ENCODE measurements at places on chromosomes 12 and 14.

- peak overlapping the region; percentile 91 for H3K27ac ChIP-seq
- H3K27me3 ChIP-seq = no peaks in the 10 kb centered on the region
- H3K36me3 ChIP-seq = no peaks in the 10 kb centered on the region
- H3K4me3 ChIP-seq = no peak overlapping the region
- peaks cover 100% of the 10 kb centered on the region for H3K4me1 ChIP-seq
Measured at GRCh38 chr12:109870648-109871047, 9.7 kb downstream of the GLTP start.

GRCh38 chr14:71141701-71142374 lies 234.6 kb downstream of the PCNX1 start:
- H3K27me3 ChIP-seq = no peaks in the 10 kb centered on the region
- no peak overlapping the region for H3K4me3 ChIP-seq
- DNase-seq = no peak
- no peaks in the 10 kb centered on the region for H3K4me1 ChIP-seq
- no peaks in the 10 kb centered on the region for H3K36me3 ChIP-seq

DNA sequence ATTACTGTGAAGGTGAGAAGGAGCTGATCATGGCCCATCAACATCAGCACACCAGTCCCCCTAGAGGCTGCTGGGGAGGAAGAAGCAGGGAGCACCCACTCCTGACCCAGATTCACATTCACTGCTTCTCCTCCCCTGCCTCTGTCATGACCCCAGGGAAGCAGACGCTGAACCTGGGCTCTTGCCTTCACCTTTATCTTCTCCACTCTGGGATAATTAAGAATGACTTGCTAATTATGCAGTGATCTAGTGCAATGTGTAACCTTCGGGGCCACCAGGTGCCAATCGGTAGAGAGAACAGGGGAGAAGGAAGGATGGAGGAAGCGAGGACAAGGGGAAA lies 44.4 kb upstream of the IQSEC3 start:
- H3K27me3 ChIP-seq = no peaks in the 10 kb centered on the region
- no peak for DNase-seq
- no peak overlapping the region for H3K27ac ChIP-seq
- H3K4me3 ChIP-seq = no peak overlapping the region

GRCh38 chr12:19867151-19867550 lies 427.9 kb downstream of the AEBP2 start:
- H3K27ac ChIP-seq = peak overlapping the region; percentile 80
- DNase-seq = no peak
- H3K4me1 ChIP-seq = peaks cover 63% of the 10 kb centered on the region
- no peaks in the 10 kb centered on the region for H3K27me3 ChIP-seq
- no peak overlapping the region for H3K4me3 ChIP-seq

DNA sequence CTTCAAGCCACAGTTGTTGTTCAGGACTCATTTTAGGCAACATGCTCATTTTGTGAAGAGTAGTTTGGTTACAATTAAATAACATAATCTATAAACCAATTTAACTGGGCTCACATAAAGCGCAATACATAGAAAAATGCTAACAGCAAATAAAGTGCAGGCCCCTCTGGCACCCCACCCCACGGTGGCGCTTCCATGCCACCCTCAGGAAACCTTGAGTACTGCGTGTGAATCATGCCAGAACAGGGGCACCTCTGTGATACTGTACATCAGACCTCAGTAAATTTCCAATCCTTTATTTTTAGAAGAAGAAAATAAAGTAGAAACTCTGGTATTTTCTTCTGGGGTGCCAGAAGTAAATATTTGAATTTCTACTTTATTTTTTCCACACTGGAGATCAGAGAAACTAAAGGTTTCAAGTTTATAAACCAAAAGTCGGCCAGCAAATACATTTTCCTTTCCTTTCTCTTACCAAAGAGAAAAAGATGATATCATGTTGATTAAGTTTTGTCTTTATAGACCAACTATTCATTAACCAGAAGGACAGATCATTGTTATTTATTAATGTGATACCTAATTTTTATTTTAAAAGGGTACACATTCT lies 316.8 kb downstream of the PAWR start:
- H3K4me1 ChIP-seq = no peaks in the 10 kb centered on the region
- H3K4me3 ChIP-seq = no peak overlapping the region
- no peak for DNase-seq
- no peaks in the 10 kb centered on the region for H3K27me3 ChIP-seq
- H3K27ac ChIP-seq = no peak overlapping the region

GRCh38 chr14:33393895-33394368 lies 455.3 kb downstream of the NPAS3 start:
- no peaks in the 10 kb centered on the region for H3K4me1 ChIP-seq
- no peak overlapping the region for H3K4me3 ChIP-seq
- no peaks in the 10 kb centered on the region for H3K27me3 ChIP-seq
- H3K36me3 ChIP-seq = no peaks in the 10 kb centered on the region
- no peak overlapping the region for H3K27ac ChIP-seq

- no peak overlapping the region for H3K27ac ChIP-seq
- H3K4me3 ChIP-seq = no peak overlapping the region
- DNase-seq = no peak
- no peaks in the 10 kb centered on the region for H3K4me1 ChIP-seq
Measured at GRCh38 chr14:90087433-90087832, 25.6 kb downstream of the KCNK13 start.

DNA sequence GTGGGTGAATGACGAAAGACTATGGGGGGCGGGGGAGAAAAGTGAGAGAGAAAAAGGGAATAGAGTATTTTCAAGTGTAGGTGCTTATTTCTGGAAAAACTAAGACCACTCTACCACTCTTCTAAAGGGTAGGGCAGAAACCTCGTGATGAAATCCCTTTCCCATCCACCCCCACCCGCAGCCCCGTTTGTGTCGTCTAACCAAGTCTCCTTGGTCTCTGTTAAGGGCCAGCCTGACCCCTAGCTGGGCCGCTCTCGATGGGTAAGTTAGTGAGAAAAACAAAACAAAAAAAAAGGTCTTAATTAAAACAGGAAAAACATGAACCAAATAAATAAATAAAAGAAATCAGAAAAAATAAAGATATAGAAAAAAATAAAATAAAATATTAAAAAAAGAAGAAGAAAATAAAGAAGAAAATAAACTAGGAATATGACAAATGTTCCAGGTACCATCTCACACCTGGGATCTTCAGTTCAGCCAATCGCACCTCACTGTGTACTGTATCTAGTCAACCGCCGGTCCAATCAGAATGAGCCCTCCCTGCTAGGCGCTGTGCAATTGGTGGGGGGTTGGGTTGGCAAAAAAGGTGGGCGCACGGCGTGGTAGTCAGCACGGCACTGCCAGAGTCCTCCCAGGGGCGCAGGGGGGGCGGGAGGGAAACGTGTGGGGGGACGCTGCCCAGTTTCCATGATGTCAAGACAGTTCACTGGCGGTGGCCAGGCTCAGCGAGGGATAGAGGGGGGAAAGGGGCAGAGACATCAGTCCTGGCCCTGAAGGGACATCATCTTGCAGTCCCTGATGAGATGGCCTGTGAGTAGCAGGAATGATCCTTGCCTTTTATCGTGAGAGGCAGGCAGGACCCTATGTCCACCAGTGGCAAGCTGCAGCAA lies 9.8 kb upstream of the CDH24 start:
- no peak overlapping the region for H3K4me3 ChIP-seq
- peaks cover 51% of the 10 kb centered on the region for H3K36me3 ChIP-seq
- peaks cover 25% of the 10 kb centered on the region for H3K4me1 ChIP-seq
- DNase-seq = no peak

DNA sequence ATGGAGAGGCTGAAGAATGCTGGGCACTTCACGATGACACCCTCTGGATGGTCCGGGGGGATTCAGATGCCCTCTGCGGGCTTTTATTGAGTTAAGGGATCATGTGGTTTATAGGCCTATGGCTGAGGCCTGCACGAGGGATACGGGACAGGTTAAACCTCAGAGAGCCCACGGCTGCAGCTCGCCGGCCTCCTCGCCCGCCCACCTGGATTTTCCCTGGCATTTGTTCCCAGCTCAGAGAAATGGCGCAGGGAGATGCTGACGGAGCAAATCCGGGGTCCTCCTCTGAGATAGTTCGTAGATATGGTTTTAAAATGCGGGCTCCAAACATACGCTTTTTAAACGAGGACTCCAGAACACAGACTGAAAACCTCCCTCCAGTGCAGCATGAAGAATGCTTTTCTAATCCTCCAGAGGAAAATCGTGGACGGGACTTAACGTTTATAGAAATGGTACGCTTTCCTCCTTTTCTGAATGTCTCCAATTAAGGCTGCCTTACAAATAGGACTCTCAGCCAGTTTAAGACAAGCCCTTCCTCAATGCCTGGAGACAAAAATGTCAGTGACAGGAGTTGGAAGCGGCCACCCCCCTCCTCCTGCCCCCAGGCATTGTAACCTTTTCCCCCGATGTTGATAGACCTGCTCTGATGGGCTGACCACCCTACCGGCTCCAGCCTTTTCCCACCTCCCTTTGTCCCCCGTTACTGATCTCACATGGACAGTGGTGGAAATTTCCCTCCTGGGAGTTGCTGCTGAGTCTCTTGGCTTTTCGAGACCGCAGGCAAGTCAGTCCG lies 16.6 kb downstream of the CCND2 start:
- no peaks in the 10 kb centered on the region for H3K27me3 ChIP-seq
- H3K4me1 ChIP-seq = peaks cover 5% of the 10 kb centered on the region
- H3K27ac ChIP-seq = peak overlapping the region; percentile 70
- no peak for DNase-seq

DNA sequence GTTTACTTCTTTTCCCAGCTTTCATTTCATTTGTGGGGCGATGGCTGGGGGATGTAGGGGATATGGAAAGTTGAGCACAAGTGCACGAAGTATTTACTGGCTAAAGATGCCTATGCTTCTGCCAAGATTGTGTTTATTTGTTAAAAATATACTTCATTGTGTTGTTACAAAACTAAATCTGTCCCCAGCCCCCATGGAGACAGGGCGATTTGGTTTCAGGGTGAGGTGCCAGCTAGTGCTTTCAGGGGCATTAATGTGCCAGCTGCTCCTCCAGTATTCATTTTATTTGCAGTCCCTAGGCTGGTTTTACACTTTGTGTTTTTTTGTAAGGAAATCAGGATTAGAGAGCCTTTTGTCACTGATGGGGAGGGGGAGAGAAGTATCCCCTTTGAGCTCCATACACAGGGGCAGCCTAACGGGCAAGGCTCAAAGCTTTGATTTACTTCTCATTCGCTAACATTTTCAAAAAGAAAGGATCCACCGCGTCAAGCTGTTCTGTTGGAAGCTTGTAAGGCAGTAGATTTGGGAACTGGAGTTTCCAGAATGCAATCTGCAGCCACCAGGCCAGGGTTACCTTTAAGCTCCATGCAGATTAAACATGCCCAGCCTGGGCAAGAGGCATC lies 198.7 kb upstream of the PLEKHG7 start:
- no peaks in the 10 kb centered on the region for H3K27me3 ChIP-seq
- H3K4me1 ChIP-seq = peaks cover 18% of the 10 kb centered on the region
- peak overlapping the region; percentile 71 for H3K27ac ChIP-seq
- no peak for DNase-seq

DNA sequence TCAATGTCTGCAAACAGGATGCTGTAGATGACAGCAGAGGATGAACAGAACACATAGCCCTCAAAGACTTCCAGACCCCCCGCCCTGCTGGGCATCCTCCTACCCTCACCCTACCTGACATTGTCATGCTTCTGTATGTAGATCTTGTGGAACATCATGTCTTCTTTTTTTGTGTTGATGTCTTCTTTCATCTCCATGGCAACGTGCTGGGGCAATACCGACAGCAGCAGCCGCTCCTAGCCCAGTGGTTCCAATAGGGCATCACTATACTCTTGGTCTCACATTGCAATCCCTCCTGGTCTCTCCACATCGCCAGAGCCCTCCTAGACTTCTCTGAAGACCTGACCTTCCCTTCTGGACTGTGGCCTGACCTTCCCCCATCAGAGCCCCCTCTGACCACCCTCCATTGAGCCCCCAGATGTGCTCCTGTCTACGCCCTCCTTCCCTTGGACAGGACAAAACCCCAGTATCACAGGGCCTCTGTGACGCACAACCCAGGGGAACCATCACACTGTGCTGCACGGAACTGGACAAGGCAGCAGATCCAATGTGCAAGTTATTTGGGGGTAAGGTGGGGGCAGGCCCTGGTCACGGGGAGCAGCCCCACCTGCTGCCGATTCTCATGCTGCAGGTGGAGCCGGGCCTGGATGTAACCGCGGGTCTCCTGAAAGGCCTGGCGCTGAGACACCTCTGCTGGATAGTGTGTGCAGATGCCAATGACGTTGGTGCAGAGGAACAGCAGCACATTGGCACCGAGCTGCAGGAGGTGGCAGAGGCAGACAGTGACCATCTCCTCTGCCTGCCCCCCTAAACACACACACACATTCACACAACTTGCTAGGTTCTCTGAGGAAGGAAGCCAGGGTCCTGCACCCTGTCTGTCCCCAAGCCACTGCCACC lies 11.1 kb downstream of the ADCY6 start:
- peaks cover 29% of the 10 kb centered on the region for H3K4me1 ChIP-seq
- H3K27ac ChIP-seq = no peak overlapping the region
- H3K4me3 ChIP-seq = no peak overlapping the region
- no peak for DNase-seq
- peaks cover 10% of the 10 kb centered on the region for H3K36me3 ChIP-seq
- H3K27me3 ChIP-seq = no peaks in the 10 kb centered on the region

DNA sequence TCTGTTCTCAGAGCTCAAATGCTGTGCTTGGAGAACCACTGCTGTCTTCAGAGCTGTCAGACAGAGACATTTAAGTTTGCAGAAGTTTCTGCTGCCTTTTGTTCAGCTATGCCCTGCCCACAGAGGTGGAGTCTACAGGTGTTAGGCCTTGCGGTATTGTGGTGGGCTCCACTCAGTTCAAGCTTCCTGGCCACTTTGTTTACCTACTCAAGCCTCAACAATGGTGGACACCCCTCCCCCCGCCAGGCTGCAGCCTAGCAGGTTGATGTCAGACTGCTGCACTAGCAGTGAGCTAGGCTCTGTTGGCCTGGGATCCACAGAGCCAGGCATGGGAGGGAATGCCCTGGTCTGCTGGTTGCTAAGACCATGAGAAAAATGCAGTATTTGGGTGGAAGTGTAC lies 323.8 kb downstream of the BCAT1 start:
- H3K4me3 ChIP-seq = no peak overlapping the region
- no peak for DNase-seq
- H3K27me3 ChIP-seq = no peaks in the 10 kb centered on the region
- no peaks in the 10 kb centered on the region for H3K36me3 ChIP-seq

DNA sequence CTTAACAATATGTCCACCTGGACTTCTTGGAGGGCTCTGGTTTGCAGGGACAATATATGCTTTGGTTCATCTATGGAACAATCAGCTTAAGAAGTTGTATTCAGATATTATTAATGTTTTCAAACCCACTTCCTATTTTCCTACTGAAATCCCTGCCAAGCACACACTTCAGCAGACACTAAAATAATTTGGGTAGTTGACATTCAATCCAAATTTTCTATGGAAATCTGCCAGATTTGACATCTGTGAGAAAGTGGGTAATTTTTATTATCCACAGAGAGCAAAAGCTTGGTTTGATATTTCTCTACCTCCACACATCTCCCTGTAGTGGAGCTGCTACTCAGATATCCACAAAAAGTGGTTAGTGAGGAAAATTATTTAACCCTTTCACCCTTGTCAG lies 378.8 kb upstream of the SOX5 start:
- H3K4me3 ChIP-seq = no peak overlapping the region
- no peaks in the 10 kb centered on the region for H3K36me3 ChIP-seq
- DNase-seq = no peak
- no peak overlapping the region for H3K27ac ChIP-seq
- no peaks in the 10 kb centered on the region for H3K27me3 ChIP-seq

Data from esophagus squamous epithelium (tissue), 5 donors.